ENCODE measurements at places on chromosomes 4 and X.

DNA sequence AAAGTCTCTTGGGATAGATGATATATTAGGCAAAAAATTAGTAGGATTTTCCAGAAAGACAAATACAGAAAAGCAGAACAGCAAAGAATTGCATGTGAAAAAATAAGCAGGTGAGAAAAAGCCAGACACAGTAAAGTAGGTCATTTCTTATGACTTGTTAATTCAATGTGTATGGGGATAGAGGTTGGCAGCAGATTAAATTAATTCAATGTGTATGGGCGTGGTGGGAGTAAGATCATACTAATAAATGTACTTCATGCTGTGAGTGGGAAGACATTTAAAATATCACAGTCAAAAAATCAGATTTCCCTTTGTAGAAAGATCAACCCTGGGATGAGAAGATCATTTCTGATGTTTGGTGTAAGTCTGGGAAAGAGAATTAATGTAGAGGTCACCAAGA is 1146.4 kb upstream of the INTU start:
- DNase-seq, result no peak

DNA sequence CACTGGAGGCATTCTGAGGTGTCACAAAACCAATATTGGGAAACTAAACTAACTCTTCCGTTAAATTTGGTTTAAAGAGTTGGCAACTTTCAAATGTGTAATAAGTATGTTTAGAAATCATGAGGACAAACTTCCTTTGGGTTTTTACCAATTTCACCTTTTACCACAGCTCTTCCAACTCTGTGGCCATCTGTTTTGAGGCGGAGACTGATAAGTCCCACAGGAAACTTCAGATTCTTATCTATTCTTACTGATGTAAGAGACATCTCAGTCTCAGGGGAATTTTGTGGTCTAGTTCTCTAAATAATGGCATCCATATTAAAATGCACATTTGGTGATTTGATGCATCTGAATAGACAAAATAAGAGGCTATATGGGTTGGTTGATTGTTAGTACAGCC is 229.2 kb upstream of the AFF2 start:
- DNase-seq, result no peak

DNA sequence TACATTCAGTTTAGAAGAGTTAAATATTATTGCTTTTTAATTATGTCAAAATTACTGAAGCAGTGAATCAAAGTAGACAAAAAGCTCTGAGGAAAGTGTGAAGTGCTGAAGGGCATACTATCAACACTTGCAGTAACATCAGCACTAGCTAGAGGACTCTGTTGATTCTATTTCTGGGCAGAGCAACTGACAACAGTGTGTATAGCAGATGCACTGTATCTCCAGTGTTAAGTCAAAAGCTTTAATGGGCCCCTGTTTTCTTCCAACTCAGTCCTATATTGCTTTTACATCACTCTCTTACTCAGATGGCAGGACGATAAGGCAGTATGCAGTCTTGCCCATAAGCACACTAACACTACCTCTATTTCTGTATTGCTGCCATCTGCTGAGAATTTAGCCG is 435.2 kb upstream of the AMOT start:
- DNase-seq, result no peak

- DNase-seq, result no peak
Measured at GRCh38 chr4:148355442-148356123, 86.6 kb downstream of the NR3C2 start.

Measured in stimulated activated CD4-positive, alpha-beta T cell treated with anti-CD3 and anti-CD28 coated beads, Interleukin-2, amount 100 ng/mL, for 24 hours (primary cell).